Left forelimb (tissue), 1 donor: ENCODE measurements at places on chromosomes 13 and 19.

DNA sequence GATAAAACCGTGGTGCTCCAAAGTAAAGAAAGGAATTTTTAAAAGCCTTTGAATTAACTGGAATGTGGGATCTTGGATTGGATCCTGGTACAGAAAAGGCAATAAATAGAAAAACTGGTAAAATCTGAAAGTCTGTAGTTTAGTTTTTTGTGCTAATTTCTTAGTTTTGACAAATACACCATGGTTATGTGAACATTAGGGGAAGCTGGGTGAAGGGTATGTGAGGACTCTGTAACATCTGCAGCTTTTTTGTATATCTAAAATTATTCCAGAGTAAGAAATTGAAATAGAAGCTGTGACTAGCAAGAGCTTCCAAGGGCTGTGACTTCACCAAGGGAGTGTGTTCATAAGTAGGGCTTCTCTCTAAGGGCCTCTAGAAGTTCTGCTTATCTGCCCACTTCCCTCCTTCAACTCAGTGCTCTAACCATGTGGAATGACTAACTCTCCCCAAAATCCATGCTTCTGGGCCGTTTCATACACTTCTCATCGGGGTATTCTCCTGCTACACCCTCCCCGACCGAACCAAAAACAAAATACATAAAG, 26.5 kb downstream of the ARHGAP35 start:
- no peak for DNase-seq

DNA sequence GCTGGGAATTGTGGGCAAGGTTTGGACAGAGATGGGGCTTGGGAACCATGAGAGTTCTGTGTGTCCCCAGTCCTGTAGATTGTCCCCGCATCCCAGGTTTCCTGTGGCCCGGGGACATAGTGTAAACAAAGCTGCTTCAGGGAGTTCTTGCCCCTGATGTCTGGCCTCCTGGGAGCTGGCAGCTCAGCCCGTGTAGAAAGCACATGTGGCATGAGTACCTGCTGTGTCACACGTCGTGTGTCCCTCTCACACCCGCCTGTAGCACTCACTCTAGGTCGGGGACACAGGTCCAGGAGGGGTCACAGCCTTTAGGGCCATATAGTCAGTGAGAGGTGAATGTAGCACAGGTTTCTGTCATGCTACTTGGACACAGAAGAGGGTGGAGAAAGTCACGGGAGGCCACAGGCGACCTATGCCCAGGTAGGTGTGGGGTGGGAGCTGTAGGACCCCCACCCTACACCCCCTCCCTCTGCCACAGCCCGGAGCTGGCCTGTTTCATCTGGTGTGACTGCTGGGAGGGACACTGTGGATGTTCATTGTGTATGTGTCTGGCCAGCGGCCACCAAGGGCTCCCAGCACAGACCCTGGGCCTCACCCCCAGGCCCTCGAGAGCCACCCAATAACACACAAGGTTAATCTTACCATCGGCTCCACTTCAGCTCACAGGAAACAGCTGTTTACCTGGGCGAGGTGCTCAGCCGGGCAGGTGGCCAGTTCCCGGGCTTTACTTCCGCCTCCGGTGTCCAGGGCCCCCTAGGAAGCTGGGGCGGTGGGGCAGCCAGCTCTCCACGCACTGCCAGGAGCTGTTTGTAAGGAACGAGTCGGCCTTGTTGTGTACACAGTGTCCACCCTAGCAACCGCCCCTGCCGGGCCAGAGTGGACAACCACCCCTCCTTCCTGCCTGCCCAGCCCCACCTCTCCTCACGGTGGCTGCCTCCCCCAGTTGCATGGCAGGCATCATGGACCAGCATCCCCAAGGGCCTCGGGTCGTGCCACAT, 49.7 kb downstream of the COMP start:
- peak; percentile 61 for DNase-seq

DNA sequence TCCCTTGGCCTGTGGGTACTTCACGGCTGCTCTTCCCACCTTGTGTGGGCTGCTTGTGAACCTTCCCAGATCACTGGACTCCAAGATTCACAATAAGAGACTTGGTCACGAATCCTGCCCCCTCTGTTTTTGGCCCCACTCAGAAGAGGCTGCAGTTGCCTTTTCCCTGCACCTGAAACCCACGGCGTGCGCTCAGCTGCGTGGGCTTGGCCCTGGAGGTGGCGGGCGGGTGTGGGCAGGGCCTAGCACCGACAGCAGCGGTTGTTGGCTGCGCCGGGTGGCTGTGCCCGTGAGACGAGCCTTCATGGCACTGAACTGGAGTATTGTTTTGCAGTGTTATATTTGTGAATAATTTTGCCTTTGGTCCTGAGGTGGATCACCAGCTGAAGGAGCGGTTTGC, 33.8 kb downstream of the PLEKHJ1 start:
- DNase-seq, result no peak

DNA sequence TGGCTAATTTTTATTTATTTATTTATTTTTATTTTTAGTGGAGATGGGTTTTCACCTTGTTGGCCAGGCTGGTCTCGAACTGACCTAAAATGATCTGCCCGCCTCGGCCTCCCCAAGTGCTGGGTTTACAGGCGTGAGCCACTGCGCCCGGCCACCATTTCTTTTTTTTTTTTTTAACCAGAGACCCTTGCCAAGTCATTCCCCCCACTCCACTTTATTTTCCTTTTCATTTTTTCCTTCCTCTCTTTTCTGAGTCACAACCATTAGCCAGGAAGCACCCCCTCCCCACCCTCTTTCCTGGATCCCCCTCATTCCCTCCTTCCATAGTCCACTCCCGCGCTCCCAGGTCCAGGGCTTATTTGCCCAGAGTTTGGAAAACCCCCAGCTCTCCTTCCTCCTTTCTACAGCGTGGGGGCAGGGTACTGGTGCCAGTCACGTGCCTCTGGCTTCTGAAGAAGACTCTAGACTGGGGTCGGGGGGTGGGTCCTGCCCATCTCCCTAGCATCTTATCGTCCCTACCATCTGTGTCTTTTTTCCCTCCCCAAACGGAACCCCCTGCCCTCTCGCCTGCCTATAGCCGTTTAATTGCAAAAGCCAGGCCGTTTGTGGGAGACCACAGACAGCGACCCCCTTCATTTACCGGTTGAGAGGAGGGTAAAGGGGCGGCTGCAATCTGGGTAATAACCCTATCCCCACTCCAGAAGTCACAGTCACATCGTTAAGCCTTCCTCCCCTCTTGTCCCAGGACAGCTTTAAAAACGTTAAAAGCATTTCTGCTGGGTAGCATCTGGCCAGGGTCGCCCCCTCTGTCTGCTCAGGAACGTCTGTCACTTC, 1.1 kb upstream of the CALR start:
- no peak for DNase-seq

- DNase-seq, result no peak
Observed at GRCh38 chr19:6572217-6572616, 18.7 kb downstream of the CD70 start.

- no peak for DNase-seq
Observed at GRCh38 chr19:46015687-46016425, 7.0 kb downstream of the PGLYRP1 start.

GRCh38 chr19:39304701-39305571, 8.7 kb downstream of the IFNL1 start:
- no peak for DNase-seq

GRCh38 chr19:29217616-29218015, 4.7 kb upstream of the UQCRFS1 start:
- no peak for DNase-seq

- DNase-seq, result no peak
Observed at GRCh38 chr13:35718084-35718483, 241.6 kb upstream of the MAB21L1 start.

DNA sequence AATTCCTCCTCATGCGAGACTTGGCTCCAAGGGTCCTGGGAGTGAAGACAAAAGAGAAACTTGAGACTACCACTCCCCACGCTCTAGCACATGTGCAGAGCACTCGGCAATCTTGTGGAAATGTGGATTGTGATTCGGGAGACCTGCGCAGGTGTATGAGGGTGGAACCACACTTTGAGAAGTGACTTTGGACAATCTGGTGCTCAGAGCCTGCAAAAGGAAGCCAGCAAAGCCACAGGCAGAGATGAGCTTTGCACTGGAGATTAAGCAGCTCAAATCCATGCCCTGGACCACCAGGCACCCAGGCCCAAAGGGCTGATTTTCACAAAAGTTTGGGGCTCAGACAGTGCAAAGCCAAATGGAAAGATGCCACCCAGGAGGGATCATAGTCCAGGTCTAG, 162.5 kb upstream of the TSHZ3 start:
- DNase-seq, result peak; percentile 30

DNA sequence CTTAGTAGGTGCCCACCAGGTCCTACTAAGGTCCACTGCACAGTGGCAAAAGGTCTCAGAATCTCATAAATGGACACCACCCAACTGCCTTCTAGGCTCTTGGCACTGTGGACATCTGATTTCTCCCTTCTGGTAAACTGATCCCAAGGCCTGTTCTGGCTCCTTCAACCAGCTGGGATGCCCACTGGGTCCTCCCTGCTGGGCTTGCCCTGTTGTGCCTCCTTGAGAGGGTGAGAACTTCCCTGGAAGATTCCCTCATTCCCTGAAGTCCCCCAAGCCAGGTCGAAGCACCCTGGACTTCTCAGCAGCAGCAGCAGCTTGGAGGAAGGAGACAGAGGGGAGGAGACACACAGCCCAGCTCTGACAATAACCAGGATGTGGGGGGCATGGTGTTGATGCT, 6.6 kb upstream of the ZNF492 start:
- DNase-seq, result no peak
